ENCODE measurements at places on chromosomes 3 and 15. TPM values are rescaled to one million over a fixed set of nuclear protein-coding genes. Genes with fewer than 3 reads are reported as not detected.

Gene KIF7
- 12.2 TPM for total RNA-seq

Gene CCR3
- not detected for total RNA-seq

Gene ITIH1
- not detected for total RNA-seq

Gene TGM5
- total RNA-seq = not detected

Gene DPPA2
- total RNA-seq = not detected

Gene IL5RA
- total RNA-seq = not detected

Gene GHSR
- not detected for total RNA-seq

Gene ABI3BP
- 4.2 TPM for total RNA-seq

Gene NR1D2
- total RNA-seq = 27.4 TPM

Gene HRG
- not detected for total RNA-seq

Gene PLA2G4B
- total RNA-seq = 1.3 TPM

Gene PCCB
- total RNA-seq = 52.2 TPM

DNA sequence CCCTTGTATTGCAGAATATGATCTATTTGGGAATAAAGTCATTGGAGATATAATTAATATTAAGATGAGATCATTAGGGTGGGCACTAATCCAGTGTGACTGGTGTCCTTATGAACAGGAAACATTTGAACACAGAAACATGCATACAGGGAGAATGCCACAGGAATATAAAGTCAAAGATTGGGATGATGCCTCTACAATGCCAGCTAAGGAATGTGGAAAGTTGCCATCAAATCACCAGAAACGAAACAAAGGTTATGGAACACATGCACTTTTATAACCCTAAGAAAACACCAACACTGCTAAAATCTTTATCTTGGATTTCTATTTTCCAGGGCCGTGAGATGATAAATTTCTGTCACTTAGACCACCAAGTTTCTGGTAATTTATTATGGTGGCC, 442.4 kb upstream of the BCHE start:
- no peak for DNase-seq

DNA sequence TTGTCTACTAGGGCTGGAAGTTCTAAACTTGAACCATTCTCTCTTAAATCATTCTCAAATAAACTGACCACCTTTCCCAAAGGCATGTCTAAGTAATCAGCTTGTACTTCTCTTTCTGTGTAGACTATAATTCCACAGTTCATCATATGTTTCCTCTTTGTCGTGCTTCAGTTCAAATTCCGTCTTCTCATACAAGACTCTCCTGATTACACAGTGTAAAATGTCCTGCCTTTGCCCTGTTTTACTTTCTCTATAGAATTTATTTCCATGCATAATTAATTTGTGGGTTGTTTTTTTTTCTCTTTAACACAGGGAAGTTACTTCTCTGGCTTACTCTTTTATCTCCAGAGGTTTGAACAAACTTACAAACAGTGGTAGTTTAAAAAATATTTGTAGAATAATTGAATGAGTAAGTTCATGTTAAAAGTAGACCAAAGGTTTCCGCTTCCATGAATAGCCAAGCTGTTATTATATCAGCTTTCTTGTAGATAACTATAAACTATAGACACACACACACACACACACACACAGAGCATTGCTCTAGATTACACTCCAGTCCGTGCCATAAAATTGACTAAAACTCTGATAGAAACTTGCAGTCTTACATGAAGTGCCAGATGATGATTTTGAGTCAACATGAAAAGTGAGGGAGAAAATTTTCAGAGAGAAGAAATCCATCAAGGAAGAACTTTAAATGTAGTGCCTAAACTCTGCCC, 119.0 kb downstream of the SUCNR1 start:
- DNase-seq = no peak

DNA sequence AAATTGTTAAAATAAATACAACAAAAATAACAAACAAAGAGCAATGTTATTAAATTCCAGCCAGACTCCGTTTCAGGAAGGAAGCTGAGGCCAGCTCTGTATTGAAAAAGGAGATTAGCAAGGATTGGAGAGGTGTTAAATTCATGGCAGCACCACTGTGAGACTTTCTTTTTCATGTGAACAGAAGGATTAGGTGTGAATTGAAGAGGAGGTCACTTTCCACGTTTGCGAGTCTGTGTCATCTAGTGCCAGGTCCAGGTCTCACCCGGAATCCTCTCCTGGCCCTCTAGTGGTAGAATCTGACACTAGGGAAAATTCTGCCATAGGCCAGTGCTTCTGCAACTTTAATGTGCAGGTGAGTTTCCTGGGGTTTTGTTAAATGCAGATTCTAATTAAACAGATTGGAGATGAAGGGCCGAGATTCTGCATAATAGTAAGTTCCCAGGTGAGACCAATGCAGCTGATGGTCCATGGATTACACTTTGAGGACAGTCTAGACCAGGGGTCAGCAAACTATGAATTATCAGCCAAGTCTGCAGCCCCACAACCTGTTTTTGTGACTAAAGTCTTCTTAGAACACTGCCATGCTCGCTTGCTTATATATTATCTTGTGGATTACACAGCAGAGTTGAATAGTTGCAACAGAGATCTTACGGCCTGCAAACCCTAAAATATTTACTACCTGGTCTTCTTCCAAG, 9.2 kb upstream of the SLC6A1 start:
- DNase-seq = peak; percentile 19

DNA sequence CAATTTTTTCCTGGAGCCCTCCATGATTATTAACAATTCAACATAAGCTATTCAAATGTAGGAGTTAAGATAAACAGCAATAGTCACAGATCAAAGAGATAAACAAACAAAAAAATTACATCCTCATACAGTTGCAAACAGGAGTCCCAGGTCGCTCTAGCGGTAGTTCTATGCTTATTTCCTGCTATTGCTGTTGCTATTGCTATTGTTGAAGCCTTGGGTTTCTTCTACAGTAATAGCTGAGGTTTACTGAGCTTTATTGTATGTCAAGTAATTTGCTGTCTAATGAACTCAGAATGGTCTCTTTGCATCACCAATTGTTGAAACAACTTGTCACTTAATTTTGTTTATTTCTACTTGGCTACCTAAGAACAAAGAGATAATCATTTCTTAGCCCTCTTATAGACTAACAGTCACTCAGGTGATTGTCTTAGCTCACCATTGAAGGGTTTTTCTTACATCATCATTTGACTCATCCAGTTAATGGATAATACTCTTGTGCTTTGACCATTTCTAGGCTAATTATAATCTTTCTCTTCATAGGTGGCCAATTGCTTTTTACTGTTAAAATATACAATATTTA, 654.6 kb downstream of the MECOM start:
- no peak for DNase-seq

GRCh38 chr15:101459579-101460300, 29.8 kb downstream of the PCSK6 start:
- no peak for DNase-seq

- no peak for DNase-seq
These were observed 122.1 kb downstream of the MCTP2 start for GRCh38 chr15:94353488-94353820.

GRCh38 chr3:11185564-11186317, 31.4 kb downstream of the HRH1 start:
- peak; percentile 95 for DNase-seq

- DNase-seq = no peak
These were observed 28.1 kb upstream of the CD200R1L start for GRCh38 chr3:112874725-112875124.

DNA sequence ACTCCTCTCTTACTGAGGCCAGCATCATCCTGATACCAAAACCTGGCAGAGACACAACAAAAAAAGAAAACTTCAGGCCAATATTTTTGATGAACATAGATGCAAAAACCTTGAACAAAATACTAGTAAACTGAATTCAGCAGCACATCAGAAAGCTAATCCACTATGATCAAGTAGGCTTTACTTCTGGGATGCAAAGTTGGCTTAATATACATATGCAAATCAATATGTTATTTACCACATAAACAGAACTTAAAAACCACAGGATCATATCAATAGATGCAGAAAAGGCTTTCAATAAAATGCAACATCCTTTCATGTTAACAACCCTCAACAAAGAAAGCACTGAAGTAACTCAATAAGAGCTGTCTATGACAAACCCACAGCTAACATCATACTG, 414.5 kb upstream of the MCTP2 start:
- DNase-seq = no peak

DNA sequence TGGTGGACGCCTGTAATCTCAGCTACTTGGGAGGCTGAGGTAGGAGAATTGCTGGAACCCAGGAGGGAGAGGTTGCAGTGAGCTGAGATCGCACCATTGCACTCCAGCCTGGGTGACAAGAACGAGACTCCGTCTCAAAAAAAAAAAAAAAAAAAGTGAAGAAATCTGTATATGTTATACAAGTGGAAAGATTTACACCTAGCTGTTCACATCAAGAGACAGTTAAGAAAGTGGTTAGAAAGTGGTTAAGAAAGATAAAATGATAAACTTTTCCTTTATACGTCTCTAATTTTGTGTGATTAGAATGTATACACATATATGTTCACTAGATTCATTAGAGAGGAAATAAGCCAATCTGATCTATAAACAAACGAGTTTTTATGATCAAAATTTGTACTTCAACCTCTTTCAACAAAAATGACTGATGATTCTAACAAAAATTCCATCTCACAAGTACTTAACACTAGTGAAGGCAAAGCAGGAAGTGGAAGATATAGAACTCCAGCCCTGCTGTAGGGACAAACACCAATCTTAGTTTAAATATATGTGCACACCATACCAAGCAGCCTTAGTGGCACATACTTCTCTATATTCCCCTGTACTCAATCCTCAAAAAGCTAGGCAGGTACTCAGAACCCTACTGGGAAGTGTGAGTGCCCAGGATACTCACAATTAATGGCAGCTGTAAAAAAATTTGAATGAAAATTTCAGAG, 51.2 kb downstream of the RAF1 start:
- DNase-seq = no peak

GRCh38 chr3:55750525-55750924, 263.4 kb upstream of the WNT5A start:
- peak; percentile 34 for DNase-seq

GRCh38 chr3:12461097-12461649, 23.1 kb upstream of the TSEN2 start:
- DNase-seq = no peak

- no peak for DNase-seq
These were observed 50.0 kb upstream of the CDAN1 start for GRCh38 chr15:42786978-42787377.

DNA sequence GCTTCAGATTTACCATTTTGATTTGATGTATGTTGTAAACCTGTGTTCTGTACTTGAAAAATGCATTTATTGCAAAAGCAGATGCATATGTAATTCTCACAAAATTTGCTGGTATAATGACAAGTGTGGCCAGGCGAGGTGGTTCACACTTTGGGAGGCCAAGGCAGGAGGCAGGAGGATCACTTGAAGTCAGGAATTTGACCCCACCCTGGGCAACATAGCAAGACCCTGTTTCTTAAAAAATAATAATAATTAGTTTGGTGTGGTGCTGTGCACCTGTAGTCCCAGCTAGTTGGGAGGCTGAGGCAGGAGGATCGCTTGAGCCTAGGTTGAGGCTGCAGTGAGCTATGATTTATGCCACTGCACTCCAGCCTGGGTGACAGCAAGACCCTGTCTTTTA, 4.7 kb upstream of the HYKK start:
- no peak for DNase-seq

- no peak for DNase-seq
These were observed 67.4 kb downstream of the TBC1D2B start for GRCh38 chr15:78010067-78010466.

GRCh38 chr15:40160021-40160420, 848 bp upstream of the BUB1B start:
- DNase-seq = no peak

DNA sequence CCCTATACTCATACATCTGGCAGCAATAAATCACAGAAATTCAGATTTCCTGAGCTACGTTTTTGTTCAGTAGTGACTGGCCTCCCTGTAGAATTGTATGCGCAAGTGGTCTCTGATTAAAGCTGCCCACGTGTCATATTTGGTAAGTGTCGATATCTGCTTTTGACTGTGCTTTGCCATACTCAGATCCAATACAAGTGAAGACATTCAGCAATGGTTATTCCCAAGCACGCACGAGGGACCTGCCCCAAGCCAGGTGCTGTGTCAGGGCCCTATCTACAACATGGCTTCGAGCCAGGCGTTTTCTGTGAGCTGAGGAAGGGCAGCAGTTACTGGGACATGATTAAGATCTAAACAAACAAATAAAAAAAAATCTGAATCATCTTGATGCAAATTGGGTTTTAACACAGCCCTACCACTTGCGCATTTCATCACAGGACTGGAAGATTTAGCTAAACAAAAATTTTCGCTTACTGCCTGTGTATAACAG, 47.2 kb upstream of the ICE2 start:
- peak; percentile 89 for DNase-seq

- DNase-seq = no peak
These were observed 198.2 kb downstream of the SSR3 start for GRCh38 chr3:156356537-156357363.

DNA sequence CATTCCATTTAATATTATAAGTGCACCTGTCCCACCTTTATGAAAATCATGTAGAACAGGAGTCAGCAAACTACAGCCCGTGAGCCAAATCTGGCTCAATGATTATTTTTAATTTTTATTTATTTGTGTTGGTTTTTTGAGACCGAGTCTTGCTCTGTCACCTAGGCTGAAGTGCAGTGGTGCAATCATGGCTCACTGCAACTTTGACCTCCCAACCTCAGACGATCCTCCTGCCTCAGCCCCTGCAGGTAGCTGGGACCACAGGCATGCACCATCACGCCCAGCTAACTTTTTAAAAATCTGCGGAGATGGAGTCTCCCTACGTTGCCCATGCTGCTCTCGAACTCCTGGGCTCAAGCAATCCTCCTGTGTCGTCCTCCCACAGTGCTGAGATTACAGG, 42.0 kb downstream of the MYO1E start:
- DNase-seq = no peak

DNA sequence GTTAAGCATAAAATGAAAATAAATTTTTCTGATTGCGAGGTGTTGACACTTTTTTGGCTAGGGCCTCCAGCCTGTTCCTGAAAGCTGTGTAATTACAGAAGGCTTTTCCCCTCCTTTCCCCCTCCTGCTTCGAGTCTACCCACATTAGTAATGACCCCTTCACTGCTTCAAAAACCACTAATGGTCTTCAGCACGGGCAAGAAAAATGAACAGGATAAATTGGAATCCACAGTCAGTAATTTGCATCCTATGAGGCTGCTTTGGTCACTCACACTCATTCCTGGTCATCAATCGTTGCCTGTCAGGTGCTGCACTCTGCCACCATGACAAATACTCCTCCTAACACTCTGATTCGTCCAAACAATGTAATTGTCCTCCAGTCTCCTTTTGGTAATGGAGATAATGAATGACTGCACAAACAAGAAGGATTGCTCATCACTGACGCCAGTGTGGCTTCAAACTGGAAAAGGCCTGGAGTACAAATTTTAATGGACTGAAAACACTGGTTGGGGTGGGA, 148.6 kb downstream of the MEIS2 start:
- peak; percentile 29 for DNase-seq

DNA sequence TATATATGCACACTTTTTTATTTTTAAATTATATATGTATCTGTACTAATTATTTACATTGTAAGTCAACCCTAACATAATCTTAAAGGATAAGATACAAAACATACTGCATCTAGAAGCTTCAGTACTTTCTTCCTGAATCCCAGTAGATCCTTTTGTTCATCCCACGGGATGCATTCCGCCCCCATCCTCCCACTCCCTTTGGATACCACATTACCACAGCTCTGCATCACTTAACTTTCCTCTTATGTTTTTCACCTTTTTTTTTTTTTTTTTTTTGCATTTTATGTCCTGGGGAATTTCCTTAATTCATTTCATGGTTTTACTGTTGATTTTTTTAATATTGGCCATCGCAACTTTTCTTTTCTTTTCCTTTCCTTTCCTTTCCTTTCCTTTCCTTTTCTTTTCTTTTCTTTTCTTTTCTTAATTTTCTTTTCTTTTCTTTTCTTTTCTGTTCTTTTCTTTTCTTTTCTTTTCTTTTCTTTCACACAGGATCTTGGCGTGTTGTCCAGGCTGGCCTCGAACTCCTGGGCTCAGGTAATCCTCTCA, 3.0 kb downstream of the OPA1 start:
- no peak for DNase-seq

Data from fibroblast of villous mesenchyme (primary cell).